Gastroesophageal sphincter (tissue), 4 donors: ENCODE measurements at places on chromosomes 1 and 21. TPM values are rescaled to one million over a fixed set of nuclear protein-coding genes. Genes with fewer than 3 reads are reported as not detected.

Gene CHRNB2
- not detected for total RNA-seq

Gene DHRS3
- 211 TPM for total RNA-seq

Gene CDCP2
- total RNA-seq = not detected

Gene LCE1C
- not detected for total RNA-seq

Gene IFFO2
- total RNA-seq = 10.4 TPM

Gene ZNF648
- not detected for total RNA-seq

Gene NES
- 32.5 TPM for total RNA-seq
